ENCODE measurements at places on chromosomes 6 and 20.
A peak's percentile ranks its signal among the peaks of the same experiment; 100 is the strongest.

DNA sequence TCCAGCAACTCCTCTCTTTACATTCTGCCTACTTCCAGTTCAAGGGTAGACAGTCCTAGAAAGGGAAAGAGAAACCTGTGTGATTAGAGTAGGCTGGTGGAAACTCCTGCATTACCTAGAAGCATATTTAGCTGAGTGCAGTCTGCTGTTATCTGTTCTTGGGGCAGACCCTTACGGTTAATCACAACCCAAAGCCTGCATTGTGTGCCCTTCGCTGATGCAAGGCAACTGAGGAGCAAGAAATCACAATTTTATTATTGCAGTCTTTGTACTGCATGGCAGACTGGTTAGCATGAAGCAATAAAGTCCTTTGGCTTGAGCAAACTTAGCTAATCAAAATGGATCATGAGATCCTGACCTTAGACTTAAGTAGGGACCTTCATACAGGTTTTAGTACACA is 1.5 kb upstream of the GOPC start:
- DNase-seq, result no peak

DNA sequence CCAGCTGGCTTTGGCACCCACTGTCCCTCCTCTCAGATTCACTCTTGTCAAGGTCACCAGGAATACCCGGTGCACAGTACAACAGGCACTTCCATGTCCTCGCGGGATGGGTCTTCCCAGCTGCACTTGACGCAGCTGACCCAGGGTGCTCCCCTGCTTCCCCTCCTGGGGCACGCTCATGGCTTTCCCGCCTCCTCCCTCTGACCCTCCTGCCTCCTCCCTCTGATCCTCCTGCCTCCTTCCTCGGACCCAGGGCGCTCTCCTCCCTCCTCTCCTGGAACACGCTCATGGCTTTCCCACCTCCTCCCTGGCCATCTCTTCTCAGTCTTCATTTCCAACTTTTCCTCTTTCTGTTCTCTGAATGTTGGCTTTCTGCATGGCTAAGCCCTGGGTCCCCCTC is 42.1 kb downstream of the FAM209B start:
- no peak for DNase-seq

GRCh38 chr6:57201718-57202117 is 20.4 kb downstream of the RAB23 start:
- no peak for DNase-seq

DNA sequence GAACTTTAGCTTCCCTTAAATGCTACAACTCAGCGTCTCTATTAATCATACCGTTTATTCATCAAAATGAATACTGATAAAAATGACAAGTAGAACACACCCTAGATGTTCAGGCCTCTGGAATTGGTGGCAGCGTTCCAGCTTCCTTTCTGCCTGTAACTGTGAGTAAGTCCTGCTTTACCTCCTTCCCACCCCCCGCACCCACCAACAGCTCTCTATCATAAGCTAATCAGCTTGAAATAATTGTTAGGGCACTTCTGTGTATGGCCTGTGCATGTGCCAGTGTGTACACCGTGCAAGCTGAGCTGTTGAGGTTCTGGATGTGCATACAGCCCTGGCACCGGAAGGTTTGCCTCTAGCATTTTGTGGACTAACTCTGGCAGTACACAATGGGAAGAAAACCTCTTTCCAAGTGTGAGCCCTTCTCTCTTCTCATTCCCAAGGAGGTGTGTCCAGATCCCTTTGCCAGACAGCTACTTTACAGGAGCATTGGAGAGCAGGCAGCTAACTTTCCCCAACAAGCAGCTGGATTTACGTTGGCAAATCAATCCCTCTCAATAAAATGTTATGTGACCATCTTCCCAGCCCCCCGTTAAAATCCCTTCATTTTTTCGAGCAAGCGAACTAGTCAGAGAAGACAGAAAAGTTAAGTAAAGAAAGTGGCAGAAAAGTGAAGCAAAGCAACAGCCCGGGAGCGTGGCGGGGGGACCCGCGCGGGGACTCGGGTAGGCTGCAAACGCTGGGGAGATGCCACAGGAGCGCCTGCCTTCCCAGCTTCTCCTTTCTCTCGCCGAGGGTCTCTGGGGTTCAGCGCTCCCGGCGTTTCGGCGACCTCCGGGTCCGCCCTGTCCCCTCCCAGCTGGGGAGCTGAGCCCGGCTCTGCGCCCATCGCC is 803 bp upstream of the ADGRG6 start:
- DNase-seq, result no peak

GRCh38 chr6:128333581-128334223 is 186.7 kb downstream of the PTPRK start:
- no peak for DNase-seq

DNA sequence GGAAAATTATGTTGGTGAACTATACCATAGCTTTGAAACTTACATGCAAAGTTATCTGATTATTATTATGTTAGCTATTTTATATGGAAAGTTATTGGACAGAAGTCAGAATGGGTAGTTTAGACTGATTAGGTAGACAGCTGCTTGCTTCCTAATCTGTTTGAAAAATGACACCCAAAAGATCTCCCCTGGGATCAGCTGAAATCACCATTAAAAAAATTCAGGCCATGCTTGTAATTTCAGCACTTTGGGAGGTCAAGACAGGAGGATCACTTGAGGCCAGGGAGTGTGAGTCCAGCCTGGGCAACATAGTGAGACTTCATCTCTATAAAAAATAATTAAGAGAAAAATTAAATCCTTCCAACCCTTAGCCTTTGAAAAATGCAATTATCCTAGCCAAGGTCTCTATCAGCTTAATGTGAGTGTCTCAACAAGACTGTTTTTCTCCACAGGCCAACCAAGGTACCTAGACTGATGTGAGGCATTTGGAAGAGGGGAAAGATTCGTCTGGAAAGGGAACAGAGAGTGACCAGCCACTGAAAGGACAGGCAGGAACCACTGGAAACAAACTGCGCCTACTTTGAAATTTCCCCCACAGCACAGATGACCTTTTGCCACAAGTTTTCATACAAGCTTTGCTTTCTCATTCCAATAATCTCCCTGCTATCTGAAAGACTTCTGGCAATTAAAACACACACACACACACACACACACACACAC is 232.3 kb downstream of the GMPR start:
- DNase-seq, result peak; percentile 29

- peak; percentile 8 for DNase-seq
Observed at GRCh38 chr6:35146453-35146852, 5.3 kb upstream of the TCP11 start.

- DNase-seq, result no peak
Observed at GRCh38 chr6:87259791-87260190, 62.6 kb upstream of the SMIM8 start.

GRCh38 chr6:105872249-105872648 is 213.9 kb upstream of the PRDM1 start:
- no peak for DNase-seq

DNA sequence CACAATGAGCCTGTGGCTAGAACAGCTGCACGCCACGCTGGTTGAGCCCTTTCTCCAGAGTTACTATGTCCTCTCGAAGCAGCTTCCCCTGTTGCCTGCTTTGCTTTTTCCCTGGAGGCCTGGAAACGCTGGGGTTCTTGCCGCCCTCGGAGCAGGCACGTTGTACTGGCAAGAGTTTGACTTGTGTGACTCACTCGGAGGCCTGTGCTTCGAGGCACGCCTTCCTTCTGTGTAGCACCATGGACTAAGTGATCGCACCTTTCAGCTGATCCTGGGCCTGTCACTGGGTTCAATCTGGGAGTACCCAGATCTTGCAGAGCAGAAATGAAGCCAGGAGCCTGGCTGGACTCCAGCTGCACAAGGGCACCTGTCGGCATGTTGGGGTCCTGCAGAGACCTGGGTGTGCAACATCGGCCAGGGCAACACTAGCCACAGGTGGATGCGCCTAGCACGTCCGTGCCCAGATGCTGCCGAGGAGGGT is 5.2 kb downstream of the INSM1 start:
- peak; percentile 83 for DNase-seq

DNA sequence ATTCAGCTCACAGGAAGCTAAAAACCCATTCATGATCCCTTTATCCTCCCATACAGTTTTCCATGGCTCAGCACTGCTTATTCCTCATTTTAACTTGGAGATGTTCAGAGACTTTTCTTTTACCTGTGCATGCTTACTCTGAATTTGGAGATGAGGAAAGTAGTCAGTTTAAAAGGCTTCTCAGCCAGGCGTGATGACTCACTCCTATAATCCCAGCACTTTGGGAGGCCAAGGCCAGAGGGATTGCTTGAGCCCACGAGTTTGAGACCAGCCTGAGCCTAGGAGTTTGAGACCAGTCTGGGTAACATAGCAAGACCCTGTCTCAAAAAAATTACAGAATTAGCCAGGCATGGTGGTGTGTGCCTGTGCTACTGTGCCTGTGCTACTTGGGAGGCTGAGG is 30.3 kb upstream of the TMEM217 start:
- no peak for DNase-seq

DNA sequence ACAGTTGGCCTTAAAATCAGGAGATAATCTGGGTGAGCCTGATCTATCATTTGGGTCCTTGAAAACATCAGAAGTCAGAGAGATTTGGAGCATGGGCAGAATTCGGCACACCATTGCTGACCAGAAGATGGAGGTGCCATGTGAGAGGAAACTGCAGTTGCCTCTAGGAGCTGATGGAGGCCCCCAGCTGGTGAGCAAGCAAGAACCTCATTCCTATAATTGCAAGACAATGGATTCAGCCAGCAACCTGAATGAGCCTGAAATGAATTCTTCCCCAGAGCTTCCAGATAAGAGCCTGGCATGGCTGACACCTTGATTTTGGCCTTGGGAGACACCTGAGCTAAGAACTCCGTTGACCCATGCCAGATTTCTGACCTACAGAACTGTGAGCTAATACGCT is 76.3 kb upstream of the FYN start:
- no peak for DNase-seq

GRCh38 chr6:46052479-46052878 is 36.8 kb upstream of the CLIC5 start:
- DNase-seq, result no peak

GRCh38 chr6:3227363-3228045 is at the start of gene TUBB2B:
Gene TUBB2B (minus strand): TSS chr6:3227653. CDS start chr6:3227543, 110 bp downstream.
- peak; percentile 93 for DNase-seq

- DNase-seq, result no peak
Observed at GRCh38 chr20:19250346-19250745, 37.9 kb downstream of the SLC24A3 start.

DNA sequence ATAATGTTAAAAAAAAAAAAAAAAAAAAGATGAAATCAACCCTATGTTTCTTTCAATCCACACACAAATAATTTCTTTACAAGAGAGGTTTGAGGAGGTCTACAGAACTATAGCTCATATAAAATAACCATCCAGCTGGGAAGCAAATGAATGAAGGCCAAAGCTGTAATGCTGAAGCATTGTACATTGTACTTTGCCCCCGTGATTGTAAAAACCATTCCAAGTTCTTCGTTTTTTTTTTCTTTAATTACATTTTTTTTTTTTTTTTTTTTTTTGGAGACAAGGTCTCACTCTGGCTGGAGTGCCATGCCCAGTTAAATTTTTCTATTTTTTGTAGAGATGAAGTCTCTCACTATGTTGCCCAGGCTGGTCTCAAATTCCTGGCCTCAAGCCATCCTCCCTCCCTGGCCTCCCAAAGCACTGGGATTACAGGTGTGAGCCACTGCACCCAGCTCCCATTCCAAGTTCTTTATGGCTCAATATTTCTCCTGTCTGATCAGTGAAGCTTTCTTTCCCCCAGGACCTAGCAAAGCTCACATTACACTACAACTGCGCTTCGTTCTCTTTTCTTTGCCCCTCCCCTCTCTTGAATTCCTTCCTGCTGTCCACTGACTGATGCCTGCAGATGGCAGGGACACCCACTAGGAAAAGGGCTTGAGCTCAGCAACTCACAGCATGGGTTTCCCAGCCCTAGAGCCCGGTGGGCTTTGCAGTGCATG is 53.0 kb upstream of the NOP56 start:
- DNase-seq, result peak; percentile 84

GRCh38 chr6:151059612-151060095 is 180.1 kb upstream of the AKAP12 start:
- DNase-seq, result no peak

DNA sequence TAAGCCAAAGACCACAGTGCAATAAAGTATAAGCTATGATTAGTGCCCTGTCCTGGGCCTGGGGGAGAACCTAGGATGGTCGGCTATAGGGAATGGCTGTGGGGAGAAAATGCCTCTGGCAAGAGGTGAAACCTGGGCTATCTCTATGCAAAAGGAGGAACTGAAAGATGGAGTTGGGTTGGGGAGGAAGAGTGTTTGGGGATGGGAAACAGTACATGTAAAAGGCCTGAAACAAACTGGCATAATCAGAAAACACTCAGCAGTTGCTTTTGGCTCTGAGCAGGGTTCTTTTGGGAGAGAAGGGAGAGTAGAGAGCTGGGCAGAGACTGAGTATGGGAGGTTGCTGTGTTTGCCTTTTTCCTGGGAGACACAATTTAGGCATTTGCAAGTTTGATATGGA is 31.9 kb upstream of the FUCA2 start:
- no peak for DNase-seq

- no peak for DNase-seq
Observed at GRCh38 chr6:113718588-113718987, 138.6 kb upstream of the MARCKS start.

GRCh38 chr6:20198775-20199174 is 13.5 kb downstream of the MBOAT1 start:
- no peak for DNase-seq

DNA sequence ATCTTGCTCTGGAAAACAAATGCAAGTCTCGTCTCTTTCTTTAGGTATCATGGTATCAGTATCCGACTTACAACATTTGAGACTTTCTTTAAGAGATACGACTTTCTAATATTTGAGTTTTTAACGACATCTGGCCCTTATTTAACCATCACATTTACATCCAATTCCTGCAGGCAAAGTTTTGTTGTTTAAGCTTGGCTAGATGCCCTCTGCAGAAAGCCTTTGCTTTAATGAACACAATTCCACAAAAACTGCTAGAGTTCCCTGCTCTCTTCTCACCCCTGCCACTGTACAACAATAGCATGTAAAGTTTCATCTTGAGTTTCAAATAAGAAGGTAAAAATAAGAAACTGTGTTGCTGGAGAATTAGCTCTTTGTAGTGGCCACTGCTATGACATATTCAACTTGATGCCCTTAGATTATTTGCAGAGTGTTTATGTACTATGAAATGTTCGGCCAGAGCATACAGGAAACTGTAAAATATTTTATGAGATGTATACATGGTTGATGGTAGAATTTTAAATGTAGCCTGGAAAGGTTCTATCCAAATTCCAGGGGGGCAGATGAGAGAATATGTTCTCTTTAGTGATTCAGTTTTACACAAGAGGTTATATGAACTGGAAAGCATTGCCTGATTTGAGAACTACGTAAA is 438.6 kb downstream of the CDC5L start:
- no peak for DNase-seq

- no peak for DNase-seq
Observed at GRCh38 chr6:168122521-168122920, 43.5 kb upstream of the FRMD1 start.

DNA sequence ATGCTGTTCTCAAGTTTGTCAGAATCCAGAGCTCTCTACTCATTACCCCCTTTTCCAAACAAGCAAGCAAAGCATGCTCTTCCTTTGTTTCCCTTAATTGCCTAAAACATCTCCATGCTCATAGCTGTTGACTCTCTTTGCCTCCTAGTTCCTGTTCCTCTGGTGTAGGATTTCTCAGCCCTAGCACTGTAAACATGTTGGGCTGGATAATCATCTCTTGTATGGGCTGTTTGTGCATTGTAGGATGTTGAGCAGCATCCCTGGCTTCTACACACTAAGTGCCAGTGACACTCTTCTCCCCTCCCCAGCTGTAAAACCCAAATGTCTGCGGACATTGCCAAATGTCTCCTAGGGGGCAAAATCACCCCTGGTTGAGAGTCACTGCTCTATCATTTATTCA is 14.0 kb downstream of the PPARD start:
- DNase-seq, result no peak
